Activated CD8-positive, alpha-beta T cell treated with anti-CD3 and anti-CD28 coated beads for 36 hours (primary cell): ENCODE measurements at places on chromosomes 3 and 15. TPM values are rescaled to one million over a fixed set of nuclear protein-coding genes. Genes with fewer than 3 reads are reported as not detected.

DNA sequence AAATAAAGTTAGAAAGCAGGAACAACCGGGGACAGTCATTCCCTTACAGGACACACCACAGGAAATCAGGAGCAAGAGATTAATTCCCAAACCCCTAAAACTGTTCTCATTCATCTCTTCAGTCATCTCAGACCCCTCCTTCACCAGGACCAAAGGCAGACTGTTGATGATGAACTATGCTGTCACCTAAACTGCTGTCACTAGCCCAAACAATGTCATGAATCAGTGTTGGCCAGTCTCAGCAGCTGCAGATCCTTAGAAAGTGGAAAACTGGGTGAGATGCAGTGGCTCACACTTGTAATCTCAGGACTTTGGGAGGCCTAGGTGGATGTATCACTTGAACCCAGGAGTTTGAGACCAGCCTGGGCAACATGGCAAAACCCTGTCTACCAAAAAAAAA is 909.6 kb downstream of the ROBO1 start:
- no peaks in the 10 kb centered on the region for H3K27me3 ChIP-seq
- H3K4me3 ChIP-seq, result no peak overlapping the region
- DNase-seq, result no peak
- H3K27ac ChIP-seq, result no peak overlapping the region

GRCh38 chr3:46191730-46192129 is 16.4 kb downstream of the CCR1 start:
- no peak for DNase-seq
- H3K36me3 ChIP-seq, result peaks cover 7% of the 10 kb centered on the region
- peaks cover 4% of the 10 kb centered on the region for H3K27me3 ChIP-seq
- no peak overlapping the region for H3K27ac ChIP-seq
- H3K4me1 ChIP-seq, result peaks cover 16% of the 10 kb centered on the region
- H3K4me3 ChIP-seq, result no peak overlapping the region

TNNC1 gene
- total RNA-seq, result 5.9 TPM

ZDHHC23 gene
- total RNA-seq, result 3.4 TPM

GPR171 gene
- 91.8 TPM for total RNA-seq
